GM10248 (cell line): ENCODE measurements at places on chromosomes 1 and 21.
A peak's percentile ranks its signal among the peaks of the same experiment; 100 is the strongest.

- no peak for DNase-seq
These were observed 47.1 kb upstream of the COL6A2 start for GRCh38 chr21:46050668-46051378.

DNA sequence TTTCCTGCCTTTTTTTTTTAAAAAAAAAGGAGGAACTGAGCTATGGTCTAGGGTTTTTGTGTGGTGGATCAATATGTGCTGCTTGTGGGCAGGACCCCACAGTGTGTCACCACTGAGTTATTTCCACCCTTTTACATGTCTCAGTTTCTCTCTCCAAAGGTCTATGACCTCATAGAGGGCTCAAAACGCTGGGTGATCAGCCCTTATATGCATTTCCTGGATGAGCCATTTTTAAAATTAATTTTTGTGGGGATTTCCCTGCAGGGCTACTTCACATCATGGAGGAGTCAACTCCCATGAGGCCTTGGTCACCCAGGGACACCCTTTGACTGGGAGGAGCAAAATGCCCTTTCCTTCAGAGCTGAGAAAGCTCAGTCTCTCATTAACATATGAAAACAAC lies 20.7 kb upstream of the HAO2 start:
- peak; percentile 31 for DNase-seq

DNA sequence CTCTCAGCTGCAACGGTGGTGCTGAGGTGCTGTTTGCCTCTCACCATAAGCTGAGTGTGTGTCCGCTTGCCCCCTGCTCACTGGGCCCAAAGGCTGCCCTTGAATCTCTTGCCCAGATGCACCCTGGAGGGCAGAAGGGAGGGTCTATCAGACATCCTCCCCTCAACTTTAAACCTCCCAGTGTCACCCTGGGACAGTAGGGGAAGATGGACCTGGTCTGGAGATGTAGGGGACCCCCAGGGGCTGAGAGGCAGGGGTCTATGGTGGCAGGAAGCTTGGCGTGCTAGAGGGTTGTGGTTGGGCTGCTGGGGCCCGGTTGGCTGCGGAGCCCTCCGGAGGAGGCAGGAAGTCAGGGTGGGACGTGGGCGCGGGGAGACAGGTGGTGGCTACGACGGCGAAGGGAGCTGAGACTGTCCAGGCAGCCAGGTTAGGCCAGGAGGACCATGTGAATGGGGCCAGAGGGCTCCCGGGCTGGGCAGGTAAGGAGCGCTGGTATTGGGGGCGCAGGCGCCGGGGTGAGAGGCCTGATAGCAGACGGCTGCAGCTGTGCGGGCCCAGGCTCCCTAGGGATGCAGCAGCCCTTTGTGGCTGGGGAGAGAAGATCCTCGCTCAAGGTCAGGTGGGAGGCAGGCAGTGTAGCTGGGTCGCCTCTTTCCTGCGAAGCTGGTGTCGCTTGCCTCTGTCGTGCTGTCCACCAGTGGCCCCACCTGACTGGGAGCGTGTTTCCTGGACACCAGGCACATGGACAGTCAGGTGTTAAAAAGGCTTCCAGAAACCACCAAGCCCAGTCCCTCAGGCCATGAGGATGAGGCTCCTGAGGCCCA lies at the start of gene LCK:
LCK (plus strand) TSS at position 373 of the 824 bp plus-strand sequence. CDS start 23,065 bp downstream, outside the sequence.
- DNase-seq = peak; percentile 65

GRCh38 chr21:44442266-44443125 lies 12.8 kb upstream of the LRRC3 start:
- DNase-seq = no peak

GRCh38 chr1:54396261-54396933 lies 9.8 kb downstream of the SSBP3 start:
- DNase-seq = no peak

DNA sequence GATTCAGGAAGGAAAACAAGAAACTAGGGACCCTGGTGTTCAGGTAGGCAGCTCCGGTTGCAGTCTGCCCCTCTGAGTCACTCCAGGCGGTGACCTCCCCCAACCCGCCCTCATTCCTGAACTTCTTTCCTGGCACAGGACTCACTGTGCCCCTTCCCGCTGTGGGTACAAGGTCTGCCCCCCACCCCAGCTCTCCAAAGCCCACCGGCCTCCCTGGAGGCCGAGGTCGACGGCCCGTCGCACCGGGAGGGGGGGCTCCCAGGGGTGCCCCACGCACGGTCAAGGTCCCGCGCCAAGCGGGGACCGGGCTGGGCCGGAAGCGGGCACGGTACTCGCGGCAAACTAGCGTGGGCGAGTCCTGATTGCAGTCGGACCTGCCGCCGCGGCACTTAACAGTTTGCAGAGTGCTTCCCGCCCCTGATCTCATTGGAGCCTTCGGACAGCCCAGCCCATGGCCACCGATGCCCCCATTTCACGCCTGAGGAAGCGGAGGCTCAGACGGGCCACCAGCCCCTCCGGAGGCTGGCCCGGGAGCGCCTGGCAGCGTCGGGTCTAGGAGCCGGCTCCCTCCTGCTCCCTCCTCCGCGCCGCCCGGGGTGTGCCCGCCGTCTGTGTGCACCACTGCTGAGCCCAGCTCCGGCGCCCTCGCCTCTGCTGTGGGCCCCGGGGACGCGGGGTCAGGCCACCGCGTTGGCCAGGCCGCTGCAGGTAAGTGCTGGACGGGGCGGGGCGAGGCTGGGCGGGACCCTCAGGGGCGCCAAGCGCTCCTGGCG lies at the start of gene GJB3:
GJB3 (plus strand) TSS at position 144 of the 773 bp plus-strand sequence. CDS start 3,549 bp downstream, outside the sequence.
- no peak for DNase-seq

DNA sequence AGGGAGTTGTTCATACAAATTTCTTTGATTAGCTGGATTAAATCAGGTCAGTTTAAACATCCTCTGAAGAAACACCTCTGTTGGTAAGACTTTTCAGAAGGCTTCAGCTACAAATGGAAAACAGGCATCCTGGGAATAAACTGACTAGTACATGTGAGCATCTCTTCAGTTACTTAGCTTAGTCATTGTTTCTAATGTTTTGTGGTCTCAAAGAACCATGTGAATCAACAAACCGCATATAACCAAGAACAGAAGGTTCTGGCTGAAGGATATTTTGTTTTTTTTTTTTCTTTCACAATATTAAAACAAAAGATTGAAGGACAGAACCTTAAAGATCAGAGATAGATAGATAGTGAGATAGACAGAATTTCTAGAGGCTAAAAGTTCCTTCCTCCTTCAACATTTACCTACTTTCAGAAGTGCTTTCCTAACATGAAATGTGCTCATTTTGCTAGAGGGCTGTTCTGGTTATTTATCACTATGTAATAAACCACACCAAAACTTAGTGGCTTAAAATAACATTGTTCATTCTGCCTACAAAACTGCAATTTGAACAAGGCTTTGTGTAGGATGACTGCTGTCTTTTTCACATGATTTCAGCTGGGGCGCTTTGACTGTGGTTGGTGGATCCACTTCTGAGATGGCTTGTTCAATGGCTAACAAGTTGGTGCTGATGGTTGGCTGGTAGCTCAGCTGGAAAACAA lies 119.8 kb upstream of the PTGFR start:
- no peak for DNase-seq

DNA sequence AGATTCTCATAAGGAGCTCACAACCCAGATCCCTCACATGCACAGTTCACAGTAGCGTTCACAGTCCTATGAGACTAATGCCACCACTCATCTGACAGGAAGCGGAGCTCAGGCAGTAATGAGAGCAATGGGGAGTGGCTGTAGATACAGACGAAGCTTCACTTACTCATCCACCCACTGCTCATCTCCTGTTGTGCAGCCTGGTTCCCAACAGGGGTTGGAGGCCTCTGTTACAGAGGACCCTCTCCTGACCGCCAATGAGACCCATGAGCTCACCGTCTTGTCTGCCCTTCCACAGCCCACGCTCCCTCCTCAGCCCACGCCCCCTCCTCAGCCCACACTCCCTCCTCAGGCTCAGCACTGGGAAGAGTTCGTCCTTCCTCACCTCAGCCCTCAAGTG lies 39.6 kb downstream of the RSPH1 start:
- DNase-seq = no peak

- DNase-seq = no peak
These were observed 164.7 kb downstream of the LTN1 start for GRCh38 chr21:28828021-28828420.

DNA sequence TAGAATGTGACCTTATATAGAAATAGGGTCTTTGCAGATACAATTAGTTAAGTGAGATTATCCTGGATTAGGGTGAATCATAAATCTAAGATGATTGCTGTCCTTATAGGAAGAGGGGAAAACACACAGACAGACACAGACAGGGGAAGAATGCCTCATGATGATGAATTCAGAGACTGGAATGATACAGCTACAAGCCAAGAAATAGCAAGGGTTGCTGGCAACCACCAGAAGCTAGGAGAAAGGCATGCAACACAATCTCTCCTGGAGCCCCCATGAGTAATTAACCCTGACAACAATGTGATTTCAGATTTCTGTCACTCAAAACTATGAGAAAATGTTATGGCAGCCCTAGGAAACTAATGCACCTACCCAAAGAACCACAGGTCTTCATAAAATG lies 19.1 kb upstream of the PPIH start:
- DNase-seq = no peak

GRCh38 chr1:109027841-109028240 lies 14.1 kb downstream of the WDR47 start:
- no peak for DNase-seq

DNA sequence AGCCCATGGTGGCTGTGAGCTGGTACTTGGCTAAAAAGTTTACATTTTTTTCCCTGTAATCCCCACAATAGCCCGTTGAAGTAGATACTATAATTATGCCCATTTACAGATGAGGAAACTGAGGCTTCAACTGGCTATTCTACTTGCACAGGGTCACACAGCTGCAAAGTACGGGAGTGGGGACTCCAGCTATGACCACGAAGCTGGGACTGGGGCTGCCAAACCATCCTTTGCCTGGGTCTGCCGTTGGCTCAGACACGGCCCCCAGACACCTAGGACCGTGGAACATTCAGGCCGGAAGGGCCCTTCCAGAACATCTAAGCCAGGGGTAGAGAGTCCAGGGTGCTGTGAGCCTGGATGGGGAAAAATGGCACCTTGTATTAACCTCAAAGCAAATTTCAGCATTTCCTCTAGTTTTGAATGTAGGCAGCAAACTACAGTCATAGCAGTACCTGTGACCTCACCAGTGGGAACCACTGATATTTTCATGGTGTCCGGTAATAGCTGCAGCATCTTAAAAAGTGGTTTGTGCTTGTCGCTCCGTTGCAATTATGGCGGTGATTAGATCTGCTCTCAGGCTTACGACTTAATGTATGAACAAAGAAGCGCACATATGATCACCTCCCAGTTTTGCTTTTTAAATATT lies 4.3 kb downstream of the TP73 start:
- peak; percentile 84 for DNase-seq

DNA sequence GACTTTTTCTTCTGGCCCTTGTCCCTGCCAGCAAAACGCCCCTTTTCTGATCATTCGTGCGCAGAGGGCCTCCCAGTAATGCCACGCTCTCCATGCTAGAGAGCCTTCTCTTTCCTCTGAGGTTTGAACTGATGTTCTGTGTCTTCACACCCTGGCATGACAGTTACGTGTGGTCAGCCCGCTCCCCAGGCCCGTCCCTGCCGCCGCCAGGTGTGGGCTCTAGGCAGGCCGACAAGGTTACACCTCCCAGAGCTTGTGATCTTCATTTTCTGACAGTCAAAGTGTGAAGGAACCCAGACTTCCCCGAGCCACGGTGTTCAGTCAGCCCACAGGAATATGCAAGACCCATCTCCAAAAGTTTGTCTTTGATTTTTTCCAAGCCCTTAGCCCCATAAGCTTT lies 265.6 kb downstream of the TM2D1 start:
- no peak for DNase-seq

DNA sequence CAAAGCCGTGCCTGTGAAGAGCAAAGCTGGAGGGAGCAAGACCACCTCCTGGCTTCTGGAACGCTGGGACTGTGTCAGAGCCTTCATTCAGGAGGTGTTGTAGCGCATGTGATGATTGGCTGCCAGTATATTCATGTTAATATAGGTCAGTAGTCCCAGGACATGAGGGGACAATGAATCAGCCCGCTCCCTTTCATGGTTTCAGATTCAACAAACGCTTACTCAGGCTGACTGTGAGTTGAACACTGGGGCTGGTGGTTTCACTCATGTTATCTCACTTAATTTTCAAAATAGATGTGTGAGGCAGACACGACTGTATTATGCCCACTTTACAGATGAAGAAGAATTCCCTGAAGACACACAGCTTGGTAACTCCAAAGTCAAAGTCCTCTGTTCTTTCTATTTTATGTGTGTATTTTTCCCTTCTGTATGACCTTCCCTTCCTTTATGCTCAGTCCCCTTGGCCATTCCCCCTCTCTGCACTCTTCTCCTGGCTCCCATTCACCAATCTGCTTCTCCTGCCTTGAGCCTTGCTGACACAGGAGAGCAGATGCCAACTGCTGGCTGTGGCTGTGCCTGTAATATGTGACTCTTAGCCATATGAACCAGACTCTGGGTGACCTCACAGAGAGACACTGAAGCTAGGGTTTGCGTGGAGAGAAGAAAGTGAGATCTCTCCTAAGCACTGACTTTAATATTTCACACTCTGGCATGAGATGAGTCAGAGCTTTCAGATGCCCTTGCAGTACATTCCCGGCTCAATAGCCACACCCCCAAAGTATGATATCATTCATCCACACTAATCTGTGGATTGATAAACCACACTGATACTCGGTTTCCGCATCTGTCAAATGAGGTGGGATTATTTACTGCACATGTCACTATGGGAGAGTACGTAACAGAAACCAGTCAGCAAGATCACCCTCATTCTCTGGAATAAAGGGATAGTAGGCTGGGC lies 31.4 kb upstream of the KIRREL1 start:
- no peak for DNase-seq

GRCh38 chr1:109765896-109766615 lies 2.3 kb upstream of the EPS8L3 start:
- DNase-seq = no peak

- DNase-seq = no peak
These were observed 361.7 kb upstream of the SGIP1 start for GRCh38 chr1:66172272-66172671.

DNA sequence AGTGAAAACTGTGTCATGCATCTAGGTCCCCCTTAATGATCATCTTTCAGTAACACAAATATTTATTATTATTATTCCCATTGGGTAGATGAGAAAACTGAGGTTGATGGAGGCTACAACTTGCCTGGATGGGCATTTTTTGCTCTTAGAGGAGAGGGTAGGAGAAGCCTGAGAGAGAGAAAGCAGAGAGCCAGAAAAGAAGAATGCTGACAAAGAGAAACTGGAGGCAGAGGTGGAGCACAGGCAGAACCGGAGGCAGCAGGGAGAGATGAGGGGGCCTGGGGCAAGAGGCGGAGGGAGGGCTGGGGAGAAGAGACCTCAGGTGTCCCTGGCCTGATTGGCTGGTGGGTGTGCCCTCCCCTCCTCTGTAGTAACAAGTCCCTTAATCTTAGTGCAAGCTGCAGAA lies 4.1 kb downstream of the BLACAT1 start:
- no peak for DNase-seq
